Karpas-422 (cell line): ENCODE measurements at places on chromosomes 5 and 9.

GRCh38 chr9:21837501-21837900 is 35.1 kb downstream of the MTAP start:
- no peak overlapping the region for H3K4me3 ChIP-seq
- H3K36me3 ChIP-seq: peaks cover 85% of the 10 kb centered on the region
- no peak overlapping the region for H3K27ac ChIP-seq
- H3K27me3 ChIP-seq: no peaks in the 10 kb centered on the region

GRCh38 chr5:11519236-11519635 is 385.0 kb downstream of the CTNND2 start:
- no peaks in the 10 kb centered on the region for H3K4me1 ChIP-seq
- H3K36me3 ChIP-seq: no peaks in the 10 kb centered on the region
- H3K27ac ChIP-seq: no peak overlapping the region
- H3K27me3 ChIP-seq: no peaks in the 10 kb centered on the region
- no peak overlapping the region for H3K4me3 ChIP-seq

GRCh38 chr9:118882684-118883083 is 486.6 kb downstream of the BRINP1 start:
- no peaks in the 10 kb centered on the region for H3K36me3 ChIP-seq
- H3K27me3 ChIP-seq: 0 out of 2 replicates have a peak, but pooled peaks cover 2% of the 10 kb centered on the region
- no peak for DNase-seq
- H3K27ac ChIP-seq: no peak overlapping the region
- H3K4me1 ChIP-seq: no peaks in the 10 kb centered on the region

DNA sequence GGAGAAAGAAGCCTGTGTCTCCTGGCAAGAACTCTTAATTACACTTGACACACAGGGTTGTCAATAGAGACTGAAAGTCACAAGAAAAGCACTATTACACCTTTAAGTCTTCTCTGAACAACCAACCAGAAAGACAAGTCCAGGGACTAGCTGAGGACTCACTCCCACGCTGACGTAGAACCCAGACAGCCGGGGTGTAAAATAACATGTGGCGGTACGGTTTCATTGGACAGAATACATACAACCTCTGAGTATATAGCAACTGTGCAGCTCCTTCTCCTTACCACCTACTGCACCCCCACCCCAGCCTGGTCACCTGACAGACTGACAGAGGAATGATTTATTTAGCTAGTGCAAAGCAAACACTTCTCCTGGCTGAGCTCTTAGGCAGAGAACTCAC is 103.4 kb upstream of the RASEF start:
- H3K36me3 ChIP-seq: no peaks in the 10 kb centered on the region
- no peak overlapping the region for H3K4me3 ChIP-seq

DNA sequence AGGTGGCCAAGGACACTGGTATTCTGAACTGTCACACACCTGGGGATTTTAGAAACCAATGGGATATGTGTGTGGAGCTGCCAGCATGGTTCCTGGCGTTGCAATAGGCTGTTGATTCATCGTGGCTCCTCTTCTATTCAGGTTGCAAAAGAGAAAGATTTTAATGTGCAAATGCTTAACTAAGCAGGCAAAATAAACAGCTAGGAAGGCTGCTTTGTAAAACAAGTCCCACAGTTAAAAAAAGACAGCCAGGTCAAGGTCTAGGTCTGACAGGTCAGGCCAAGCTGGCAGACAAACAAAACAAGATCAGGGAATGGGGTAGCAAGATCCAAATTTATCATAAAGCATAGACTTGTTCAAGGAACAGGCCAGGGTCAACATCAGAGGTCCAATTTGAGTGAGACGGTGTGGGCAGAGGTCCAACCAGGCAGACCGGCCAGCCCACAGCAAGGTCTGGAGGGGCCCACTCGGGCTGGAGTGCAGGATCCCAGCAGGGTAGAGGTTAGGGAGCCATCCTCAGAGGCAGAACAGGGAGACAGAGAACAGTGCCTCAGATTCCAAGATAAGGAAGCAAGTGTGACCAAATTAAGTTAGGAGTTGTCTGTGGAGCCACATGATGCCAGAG is 45.6 kb downstream of the SUB1 start:
- no peaks in the 10 kb centered on the region for H3K36me3 ChIP-seq
- H3K27me3 ChIP-seq: no peaks in the 10 kb centered on the region
- no peak overlapping the region for H3K27ac ChIP-seq
- no peak for DNase-seq
- H3K4me1 ChIP-seq: no peaks in the 10 kb centered on the region
- H3K4me3 ChIP-seq: no peak overlapping the region

GRCh38 chr5:83750749-83751148 is 30.1 kb upstream of the HAPLN1 start:
- H3K36me3 ChIP-seq: no peaks in the 10 kb centered on the region
- H3K4me1 ChIP-seq: no peaks in the 10 kb centered on the region
- no peak overlapping the region for H3K27ac ChIP-seq
- H3K27me3 ChIP-seq: no peaks in the 10 kb centered on the region
- DNase-seq: no peak

DNA sequence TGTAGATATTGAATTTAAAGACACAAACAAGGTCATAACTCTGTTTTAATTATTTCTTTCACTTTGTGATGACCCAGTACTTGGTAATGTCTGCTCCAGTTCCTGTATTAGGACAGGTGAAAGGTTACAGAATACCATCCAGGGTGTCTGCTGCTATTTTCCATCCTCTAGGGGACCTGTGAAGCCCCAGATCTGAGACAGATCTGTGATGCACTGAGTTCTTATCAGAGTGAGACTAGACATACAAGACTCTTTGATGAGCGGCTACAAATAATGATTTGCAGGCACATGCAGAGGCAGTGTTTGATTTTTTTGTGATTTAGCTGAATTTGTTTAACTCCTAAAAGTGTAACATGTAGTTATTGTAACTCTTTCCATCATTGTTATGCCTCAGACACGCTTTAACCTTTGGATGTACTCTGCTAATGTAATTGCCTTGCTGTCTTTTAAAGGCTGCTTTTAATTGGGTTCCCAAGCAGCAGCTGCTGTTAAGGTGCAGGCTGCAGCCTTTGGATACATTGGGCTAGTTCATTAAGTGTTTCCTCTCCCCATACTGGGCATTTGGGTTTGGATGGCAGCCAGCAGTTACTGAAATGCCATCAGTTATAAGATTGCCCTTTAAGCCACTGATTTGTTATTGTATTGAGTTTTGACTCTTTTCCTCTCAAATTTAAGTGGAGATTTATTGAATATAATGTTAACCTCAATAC is 63.3 kb downstream of the RASGRF2 start:
- H3K36me3 ChIP-seq: no peaks in the 10 kb centered on the region
- peaks cover 77% of the 10 kb centered on the region for H3K4me1 ChIP-seq
- H3K27ac ChIP-seq: peak overlapping the region; percentile 6; the same call in 1 of the 2 replicates
- no peak overlapping the region for H3K4me3 ChIP-seq

DNA sequence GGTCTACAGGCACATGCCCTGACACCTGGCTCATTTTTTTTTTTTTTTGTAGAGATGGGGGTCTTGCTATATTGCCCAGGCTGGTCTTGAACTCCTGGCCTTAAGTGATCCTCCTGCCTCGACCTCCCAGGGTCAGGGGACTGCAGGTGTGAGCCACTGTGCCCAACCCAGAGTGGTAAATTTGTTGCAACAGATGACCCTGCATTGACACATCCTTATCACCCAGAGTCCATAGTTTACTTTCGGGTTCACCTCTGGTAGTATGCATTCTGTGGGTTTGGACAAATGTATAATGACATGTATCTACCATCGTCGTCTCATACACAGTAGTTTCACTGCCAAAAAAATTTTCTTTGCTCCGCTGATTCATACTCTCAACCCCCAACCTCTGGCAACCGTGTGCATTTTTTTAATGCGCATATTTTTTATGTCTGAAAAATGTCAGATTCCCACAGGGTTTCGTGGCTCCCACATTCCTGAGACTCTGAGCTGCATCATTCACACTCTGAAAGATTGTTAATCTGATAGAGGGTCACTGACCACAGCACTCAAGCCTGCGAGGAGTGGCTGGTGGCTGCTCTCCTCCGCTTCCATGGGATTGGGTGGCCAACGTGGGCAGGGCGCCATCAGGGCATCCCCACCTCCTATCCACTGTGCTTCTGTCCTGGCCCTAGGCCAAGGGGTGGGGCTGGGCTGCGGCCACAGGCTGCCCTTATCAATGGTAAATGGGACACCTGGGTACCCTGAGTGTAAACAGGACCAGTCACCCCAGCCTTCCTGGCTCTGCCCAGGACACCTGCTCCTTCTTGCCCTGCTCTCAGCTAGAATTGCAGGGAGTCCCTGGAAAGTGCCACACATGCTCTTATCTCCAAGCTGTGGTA is 9.6 kb downstream of the NDST1 start:
- no peaks in the 10 kb centered on the region for H3K36me3 ChIP-seq
- DNase-seq: no peak
- H3K27me3 ChIP-seq: no peaks in the 10 kb centered on the region
- no peak overlapping the region for H3K4me3 ChIP-seq
- 0 out of 2 replicates have a peak overlapping the region, but pooled peaks have one; percentile 18 for H3K27ac ChIP-seq
- peaks cover 10% of the 10 kb centered on the region for H3K4me1 ChIP-seq

DNA sequence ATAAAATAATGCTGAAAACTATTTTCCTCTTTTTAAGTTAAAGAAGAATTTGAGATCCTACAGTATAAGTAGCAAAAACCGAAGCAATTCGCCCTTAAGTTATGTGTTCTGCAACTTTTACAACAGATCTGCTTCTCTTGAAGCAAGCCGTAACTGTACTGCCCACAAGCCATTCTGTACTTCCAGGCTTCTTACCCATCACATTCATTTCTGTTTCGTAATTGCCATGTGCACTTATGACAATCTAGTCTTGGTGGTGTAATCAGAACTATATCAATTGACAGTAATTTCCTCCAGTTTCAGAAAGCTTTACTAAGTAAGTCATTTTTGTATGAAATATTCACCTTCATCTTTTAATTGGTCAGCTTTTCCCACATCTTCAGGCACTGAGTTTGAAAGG is 13.8 kb downstream of the SGTB start:
- H3K36me3 ChIP-seq: peaks cover 33% of the 10 kb centered on the region
- DNase-seq: no peak
- H3K27ac ChIP-seq: no peak overlapping the region
- H3K4me3 ChIP-seq: no peak overlapping the region
- no peaks in the 10 kb centered on the region for H3K27me3 ChIP-seq

DNA sequence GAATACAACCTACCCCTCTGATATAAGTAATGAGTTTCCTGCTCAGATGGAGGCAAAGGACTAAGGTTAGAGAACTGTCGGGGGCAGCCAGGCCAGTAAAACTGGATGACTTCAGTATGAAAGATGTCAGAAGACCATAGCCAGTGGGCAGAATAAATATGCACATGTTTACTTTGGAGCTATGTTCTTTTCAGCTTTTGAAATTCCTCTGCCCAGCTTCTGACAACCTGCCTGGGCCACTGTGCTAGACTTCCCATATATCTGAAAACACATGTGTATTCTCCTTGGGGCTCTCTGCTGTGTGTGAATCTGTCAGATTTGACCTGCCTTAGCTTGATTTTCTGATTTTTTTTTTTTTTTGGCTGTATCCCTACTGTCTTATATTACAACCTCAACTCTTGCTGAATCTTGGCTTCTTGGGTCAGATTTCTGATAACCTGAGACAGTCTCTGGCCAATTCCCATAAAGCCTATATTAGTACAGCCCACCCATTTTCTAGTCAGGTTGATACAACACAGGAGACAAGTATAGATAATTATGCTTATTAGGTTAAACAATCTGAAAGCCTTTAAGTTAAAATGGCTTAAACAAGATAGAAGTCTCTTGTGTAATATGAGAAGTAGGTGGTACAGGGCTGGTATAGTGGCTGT is 76.6 kb upstream of the PRLR start:
- no peaks in the 10 kb centered on the region for H3K27me3 ChIP-seq
- no peak overlapping the region for H3K4me3 ChIP-seq
- H3K27ac ChIP-seq: no peak overlapping the region
- H3K36me3 ChIP-seq: no peaks in the 10 kb centered on the region
- no peaks in the 10 kb centered on the region for H3K4me1 ChIP-seq

GRCh38 chr9:92097997-92098482 is 17.2 kb downstream of the SPTLC1 start:
- H3K4me3 ChIP-seq: no peak overlapping the region
- H3K36me3 ChIP-seq: peaks cover 3% of the 10 kb centered on the region; the same call in 1 of the 2 replicates
- no peak for DNase-seq
- H3K27me3 ChIP-seq: no peaks in the 10 kb centered on the region
- H3K27ac ChIP-seq: no peak overlapping the region

- H3K27me3 ChIP-seq: no peaks in the 10 kb centered on the region
- H3K27ac ChIP-seq: no peak overlapping the region
- DNase-seq: peak; percentile 55
- H3K4me1 ChIP-seq: peaks cover 12% of the 10 kb centered on the region
- no peak overlapping the region for H3K4me3 ChIP-seq
- H3K36me3 ChIP-seq: no peaks in the 10 kb centered on the region
Measured at GRCh38 chr9:121289026-121289771, 21.2 kb downstream of the GSN start.

DNA sequence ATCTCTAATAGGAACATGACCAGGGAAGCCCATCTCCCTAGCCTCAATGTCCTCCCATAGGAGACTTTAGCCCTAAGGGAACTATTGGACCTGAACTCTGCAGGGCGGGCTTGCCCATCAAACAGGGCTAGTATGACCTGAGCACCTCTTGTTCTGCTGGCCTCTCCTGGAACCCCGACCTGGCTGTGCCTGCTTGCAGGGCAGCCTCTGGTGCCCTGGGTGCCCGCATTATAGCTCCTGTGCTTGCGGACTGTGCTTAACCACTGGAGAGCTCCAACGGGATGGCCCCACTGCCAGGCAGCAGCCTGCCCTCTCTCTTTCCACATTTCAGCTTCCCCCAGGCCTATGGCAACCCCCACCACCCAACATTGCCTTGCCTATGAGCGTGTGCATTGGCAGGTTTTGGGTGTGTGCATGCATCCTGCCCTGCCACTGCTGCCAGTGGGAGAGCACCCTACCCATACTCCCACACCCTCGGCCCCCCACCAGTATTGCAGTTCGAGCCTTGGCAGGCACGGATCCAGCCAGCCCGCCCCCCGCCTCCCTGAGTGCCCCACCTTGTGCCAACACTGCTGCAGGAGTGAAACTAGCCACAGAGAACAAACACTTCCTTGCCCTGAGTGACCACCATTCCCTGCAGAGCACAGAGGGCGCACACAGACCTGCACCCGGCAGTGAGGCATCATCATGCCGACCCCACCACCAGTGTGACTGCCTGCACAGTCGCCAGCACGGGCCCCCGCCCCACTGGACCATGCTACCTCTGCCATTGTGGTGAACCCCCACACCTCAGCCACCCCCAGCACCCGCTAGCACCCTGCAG is 1123.8 kb upstream of the CDH6 start:
- no peak overlapping the region for H3K4me3 ChIP-seq
- H3K27ac ChIP-seq: no peak overlapping the region
- H3K36me3 ChIP-seq: no peaks in the 10 kb centered on the region
